ENCODE measurements at places on chromosomes 4 and X.

GRCh38 chr4:140637836-140638235, 69.1 kb upstream of the UCP1 start:
- no peak overlapping the region for H3K4me3 ChIP-seq
- H3K27me3 ChIP-seq: no peaks in the 10 kb centered on the region
- H3K36me3 ChIP-seq: peaks cover 33% of the 10 kb centered on the region
- H3K4me1 ChIP-seq: peaks cover 6% of the 10 kb centered on the region
- DNase-seq: peak; percentile 20
- peak overlapping the region; percentile 67 for H3K27ac ChIP-seq

DNA sequence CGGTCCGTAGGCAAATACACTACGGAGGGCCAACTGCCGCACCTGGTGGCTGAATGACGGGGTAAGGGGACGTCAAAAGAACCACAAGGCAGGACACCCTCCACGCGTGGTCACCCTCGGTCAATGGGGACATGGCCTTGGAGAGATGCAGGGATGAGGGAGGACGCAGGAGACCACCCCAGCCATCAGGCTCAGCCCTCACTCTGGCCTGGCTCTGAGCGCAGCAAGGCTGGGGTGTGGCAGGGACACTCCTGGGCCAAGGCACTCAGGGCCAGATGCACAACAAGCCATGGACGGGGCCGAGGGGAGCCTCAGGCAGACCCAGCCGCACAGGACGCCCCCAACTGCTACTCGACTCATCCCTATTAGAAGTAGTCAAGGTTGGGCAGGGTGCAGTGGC, 36.5 kb downstream of the GAK start:
- no peak for DNase-seq
- H3K4me1 ChIP-seq: peaks cover 2% of the 10 kb centered on the region
- H3K36me3 ChIP-seq: no peaks in the 10 kb centered on the region
- no peaks in the 10 kb centered on the region for H3K27me3 ChIP-seq
- H3K27ac ChIP-seq: no peak overlapping the region

DNA sequence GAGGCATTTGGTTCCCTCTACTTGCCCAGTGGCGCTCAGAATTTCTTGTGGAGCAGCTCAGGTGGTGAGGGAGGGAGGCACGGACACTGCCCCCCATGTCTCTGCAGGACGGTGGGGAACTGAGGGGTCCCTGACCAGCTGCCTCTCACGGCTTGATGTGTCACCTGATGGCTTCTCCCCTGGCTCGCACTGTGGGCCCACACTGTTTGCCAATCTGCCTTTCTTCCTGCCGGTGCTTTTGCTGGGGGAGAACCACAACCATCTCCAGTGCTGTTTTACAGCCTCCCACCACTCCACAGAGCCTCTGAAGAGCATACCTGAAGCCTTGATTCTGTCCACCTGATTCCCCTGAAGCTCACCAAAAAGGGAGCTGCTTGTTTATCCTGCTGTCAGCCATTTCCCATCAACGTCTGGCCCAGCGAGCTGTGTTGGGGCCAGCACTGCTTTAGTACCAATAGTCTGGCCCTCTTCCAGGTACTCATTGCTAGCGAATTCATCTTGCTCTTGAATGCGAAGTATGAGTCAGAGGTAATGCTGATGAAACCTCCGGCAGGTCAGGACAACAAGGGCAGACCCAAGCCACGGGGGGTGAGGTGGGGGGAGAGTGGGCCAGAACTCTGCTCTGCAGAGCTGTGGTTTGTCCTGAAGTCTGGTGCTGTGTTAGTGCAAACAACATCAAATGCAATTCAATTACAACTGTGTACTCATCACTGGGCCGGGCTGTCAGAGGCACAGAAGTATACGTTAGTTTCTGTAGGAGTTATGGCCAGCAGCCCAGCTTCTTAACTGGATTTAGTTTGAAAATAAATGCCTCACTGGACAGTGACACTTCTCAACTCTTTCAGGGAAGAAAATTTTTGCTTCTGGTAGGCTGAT, 208.3 kb upstream of the JADE1 start:
- DNase-seq: no peak
- H3K27ac ChIP-seq: no peak overlapping the region
- H3K4me3 ChIP-seq: no peak overlapping the region
- H3K36me3 ChIP-seq: peaks cover 3% of the 10 kb centered on the region

GRCh38 chr4:169523796-169524195, 88.6 kb downstream of the NEK1 start:
- H3K36me3 ChIP-seq: peaks cover 56% of the 10 kb centered on the region
- no peak overlapping the region for H3K27ac ChIP-seq
- no peaks in the 10 kb centered on the region for H3K27me3 ChIP-seq
- H3K4me1 ChIP-seq: no peaks in the 10 kb centered on the region

DNA sequence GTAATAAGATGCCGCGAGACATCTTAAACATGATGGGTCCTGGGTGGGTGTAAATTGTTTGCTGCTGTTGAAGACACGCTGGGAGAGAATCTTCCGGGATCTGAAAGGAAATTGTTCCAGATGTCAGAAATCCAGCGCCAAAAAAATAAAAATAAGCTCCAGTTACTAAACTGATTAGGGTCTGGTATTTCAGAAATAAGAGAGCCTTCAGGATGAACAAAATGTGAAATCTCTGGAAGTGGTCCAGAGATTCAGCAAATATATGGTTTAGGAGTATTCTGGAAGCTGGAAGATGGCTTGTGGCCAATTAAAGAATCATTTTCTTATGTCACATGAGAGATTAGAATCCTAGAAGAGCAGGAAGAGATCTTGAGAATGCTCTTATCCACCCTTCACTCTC, 75.8 kb upstream of the NHS start:
- no peaks in the 10 kb centered on the region for H3K36me3 ChIP-seq
- no peak overlapping the region for H3K4me3 ChIP-seq
- no peak for DNase-seq
- H3K4me1 ChIP-seq: no peaks in the 10 kb centered on the region

- no peak for DNase-seq
- H3K4me1 ChIP-seq: no peaks in the 10 kb centered on the region
- no peaks in the 10 kb centered on the region for H3K27me3 ChIP-seq
- H3K27ac ChIP-seq: no peak overlapping the region
Measured at GRCh38 chrX:72641611-72642010, 69.0 kb upstream of the HDAC8 start.

- H3K27ac ChIP-seq: no peak overlapping the region
- H3K4me3 ChIP-seq: no peak overlapping the region
- no peaks in the 10 kb centered on the region for H3K36me3 ChIP-seq
- no peaks in the 10 kb centered on the region for H3K27me3 ChIP-seq
- H3K4me1 ChIP-seq: no peaks in the 10 kb centered on the region
Measured at GRCh38 chrX:14936561-14936960, 63.3 kb downstream of the MOSPD2 start.

- no peaks in the 10 kb centered on the region for H3K27me3 ChIP-seq
Measured at GRCh38 chrX:36160081-36160480, 240.5 kb downstream of the CFAP47 start.

DNA sequence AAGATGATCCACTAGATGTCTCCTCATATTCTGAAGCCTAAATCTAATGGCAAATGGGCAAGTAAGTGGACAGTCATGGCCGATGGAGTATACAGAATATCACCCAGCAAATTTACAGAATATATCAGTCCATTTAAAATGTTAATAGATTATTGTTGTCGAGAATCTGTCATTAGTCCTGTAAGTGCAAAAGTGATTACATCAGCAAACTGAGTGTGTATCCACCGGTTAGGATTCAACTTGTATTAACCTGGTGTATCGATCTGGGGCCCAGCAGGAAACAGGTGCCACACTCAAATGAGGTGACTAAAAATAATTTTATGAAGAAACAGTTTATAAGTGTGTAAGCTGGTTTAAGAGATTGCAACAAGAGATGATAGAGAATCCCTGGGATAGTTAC, 367.9 kb upstream of the FAM47C start:
- DNase-seq: no peak
- H3K4me3 ChIP-seq: no peak overlapping the region
- H3K27me3 ChIP-seq: no peaks in the 10 kb centered on the region
- H3K36me3 ChIP-seq: no peaks in the 10 kb centered on the region

- no peak overlapping the region for H3K27ac ChIP-seq
- H3K4me3 ChIP-seq: no peak overlapping the region
- no peak for DNase-seq
- no peaks in the 10 kb centered on the region for H3K36me3 ChIP-seq
- no peaks in the 10 kb centered on the region for H3K4me1 ChIP-seq
- H3K27me3 ChIP-seq: no peaks in the 10 kb centered on the region
Measured at GRCh38 chrX:14641681-14642655, 112.6 kb downstream of the GLRA2 start.

- no peaks in the 10 kb centered on the region for H3K4me1 ChIP-seq
- no peak overlapping the region for H3K27ac ChIP-seq
- no peak for DNase-seq
Measured at GRCh38 chr4:35643661-35644060, 600.7 kb downstream of the ARAP2 start.

GRCh38 chr4:159433337-159433736, 330.5 kb downstream of the RAPGEF2 start:
- no peaks in the 10 kb centered on the region for H3K4me1 ChIP-seq
- no peaks in the 10 kb centered on the region for H3K27me3 ChIP-seq
- H3K36me3 ChIP-seq: no peaks in the 10 kb centered on the region
- H3K27ac ChIP-seq: no peak overlapping the region
- DNase-seq: no peak

Data from naive B cell (primary cell).